ENCODE measurements at places on chromosomes 12 and 14. TPM values are rescaled to one million over a fixed set of nuclear protein-coding genes. Genes with fewer than 3 reads are reported as not detected.

DNA sequence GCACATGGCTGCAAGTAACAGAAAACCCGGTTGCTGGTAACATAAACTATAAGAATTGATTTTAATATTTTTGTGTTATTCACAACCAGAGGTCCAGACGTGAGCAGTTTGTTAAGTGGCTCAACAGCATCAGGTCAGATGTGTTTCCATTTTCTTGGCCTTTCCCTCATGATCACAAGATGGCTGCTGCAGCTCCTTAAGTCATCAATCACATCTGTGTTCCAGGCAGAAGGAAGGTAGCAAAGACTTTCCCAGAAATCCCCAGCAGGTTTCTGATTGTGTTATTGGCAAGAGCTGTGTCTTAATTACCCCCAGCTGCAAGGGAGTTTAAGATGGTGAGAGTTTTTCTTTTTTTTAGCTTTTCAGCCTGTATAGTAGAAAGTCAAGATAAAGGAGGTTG lies 40.4 kb upstream of the MYL2 start:
- H3K4me3 ChIP-seq: no peak overlapping the region
- H3K27ac ChIP-seq: no peak overlapping the region
- no peaks in the 10 kb centered on the region for H3K36me3 ChIP-seq
- H3K4me1 ChIP-seq: no peaks in the 10 kb centered on the region
- H3K27me3 ChIP-seq: no peaks in the 10 kb centered on the region

- no peaks in the 10 kb centered on the region for H3K27me3 ChIP-seq
- H3K36me3 ChIP-seq: no peaks in the 10 kb centered on the region
- H3K4me3 ChIP-seq: no peak overlapping the region
- no peak overlapping the region for H3K27ac ChIP-seq
- no peak for DNase-seq
These were observed 181.3 kb downstream of the CAND1 start for GRCh38 chr12:67450441-67450840.

GRCh38 chr12:11786638-11787365 lies 137.3 kb downstream of the ETV6 start:
- DNase-seq: no peak
- H3K4me3 ChIP-seq: no peak overlapping the region
- H3K27ac ChIP-seq: no peak overlapping the region
- no peaks in the 10 kb centered on the region for H3K27me3 ChIP-seq
- H3K36me3 ChIP-seq: no peaks in the 10 kb centered on the region

- H3K36me3 ChIP-seq: no peaks in the 10 kb centered on the region
- peaks cover 15% of the 10 kb centered on the region for H3K27me3 ChIP-seq
- no peaks in the 10 kb centered on the region for H3K4me1 ChIP-seq
- no peak overlapping the region for H3K4me3 ChIP-seq
These were observed 6.6 kb downstream of the FOXG1 start for GRCh38 chr14:28773176-28773575.

DNA sequence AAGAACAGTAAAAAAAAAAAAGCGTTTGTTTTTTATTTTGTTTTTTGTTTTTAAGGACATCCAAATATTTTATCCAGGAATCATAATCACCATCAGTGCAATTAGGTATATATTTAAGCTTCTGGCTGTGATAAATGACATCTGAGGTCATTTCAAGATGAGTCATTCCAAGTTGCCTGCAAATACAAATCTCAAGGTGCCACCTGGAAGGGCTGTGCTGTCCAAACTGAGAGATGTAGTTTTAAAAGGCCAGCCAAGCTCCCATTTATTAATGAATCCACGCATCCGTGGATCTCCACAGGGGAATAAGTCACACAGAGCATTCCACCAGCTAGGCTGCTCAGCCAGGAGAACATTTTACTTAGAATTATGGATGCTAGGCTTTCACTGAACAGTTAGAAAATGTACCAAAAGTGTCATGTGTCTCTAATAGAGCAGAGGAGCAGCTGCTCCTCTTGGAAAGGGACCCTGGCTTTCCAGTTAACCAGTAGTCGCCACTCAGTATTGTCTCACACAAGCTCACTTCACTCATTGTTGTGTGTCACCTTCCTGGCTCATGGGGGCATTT lies 1151.4 kb upstream of the TMEM132C start:
- H3K27ac ChIP-seq: no peak overlapping the region
- H3K36me3 ChIP-seq: no peaks in the 10 kb centered on the region
- no peaks in the 10 kb centered on the region for H3K27me3 ChIP-seq
- no peak overlapping the region for H3K4me3 ChIP-seq

DNA sequence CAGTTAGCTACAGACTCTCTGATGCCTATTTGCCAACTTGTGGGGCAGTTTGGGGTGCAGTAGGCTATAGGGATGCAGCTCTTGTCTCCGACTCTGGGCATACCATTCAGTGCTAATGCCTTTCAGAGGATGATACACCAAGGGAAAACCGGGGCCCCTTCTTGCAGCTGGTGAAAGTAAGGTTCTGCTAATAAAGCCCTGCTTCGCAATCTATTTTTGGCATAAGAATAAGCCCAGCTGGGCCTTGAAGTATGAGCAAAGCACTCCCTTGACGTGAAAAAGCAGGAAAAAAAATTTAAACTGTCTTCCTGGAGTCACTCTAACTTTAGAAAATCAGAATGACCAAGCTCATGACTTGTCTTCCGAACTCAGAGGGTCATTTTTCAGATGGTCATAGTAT lies 124.1 kb upstream of the RBM19 start:
- no peaks in the 10 kb centered on the region for H3K27me3 ChIP-seq
- no peaks in the 10 kb centered on the region for H3K36me3 ChIP-seq
- H3K27ac ChIP-seq: no peak overlapping the region
- no peak for DNase-seq

DNA sequence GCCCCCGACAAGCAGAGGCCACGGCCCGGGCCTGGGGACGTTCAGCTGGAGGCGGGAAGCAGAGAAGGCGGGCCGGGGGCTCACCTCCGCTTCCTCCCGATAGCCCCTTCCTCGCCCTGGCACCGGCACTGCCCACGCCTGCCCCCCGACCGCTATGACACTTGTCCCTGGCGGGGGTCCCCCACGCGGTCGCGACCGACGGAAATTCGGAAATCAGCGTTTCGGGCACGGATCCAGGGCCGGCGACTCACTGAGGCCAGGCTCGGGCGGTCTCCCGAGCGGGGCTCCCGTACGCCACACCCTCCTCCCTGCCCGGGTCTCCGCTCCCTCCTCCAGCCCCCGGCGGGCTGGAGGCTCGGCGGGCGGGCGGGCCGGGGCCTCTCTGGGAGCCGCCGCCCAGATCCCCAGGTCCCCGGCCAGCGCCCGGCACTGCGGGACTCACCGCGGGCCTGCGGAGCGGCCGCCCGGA lies 581 bp downstream of the PITPNM2 start:
- H3K27me3 ChIP-seq: no peaks in the 10 kb centered on the region
- DNase-seq: peak; percentile 44
- H3K27ac ChIP-seq: peak overlapping the region; percentile 33
- peak overlapping the region; percentile 51 for H3K4me3 ChIP-seq

GRCh38 chr14:101790232-101790631 lies 28.7 kb downstream of the PPP2R5C start:
- H3K27ac ChIP-seq: no peak overlapping the region
- H3K4me3 ChIP-seq: no peak overlapping the region
- H3K36me3 ChIP-seq: no peaks in the 10 kb centered on the region
- H3K4me1 ChIP-seq: no peaks in the 10 kb centered on the region
- no peaks in the 10 kb centered on the region for H3K27me3 ChIP-seq

Gene OR6C2
- total RNA-seq: not detected

Gene RIMBP2
- total RNA-seq: 1.6 TPM

Gene SYNDIG1L
- total RNA-seq: not detected

Gene FBXL14
- 14.2 TPM for total RNA-seq

Gene OAS2
- 1.4 TPM for total RNA-seq

Gene AQP2
- total RNA-seq: 0.12 TPM

Gene FGF23
- total RNA-seq: not detected

Gene GNB3
- total RNA-seq: 1.9 TPM

Gene IFNG-AS1
- total RNA-seq: not detected

Measured in pancreas (tissue), 10 donors.